ENCODE measurements at places on chromosomes 1 and 21.

DNA sequence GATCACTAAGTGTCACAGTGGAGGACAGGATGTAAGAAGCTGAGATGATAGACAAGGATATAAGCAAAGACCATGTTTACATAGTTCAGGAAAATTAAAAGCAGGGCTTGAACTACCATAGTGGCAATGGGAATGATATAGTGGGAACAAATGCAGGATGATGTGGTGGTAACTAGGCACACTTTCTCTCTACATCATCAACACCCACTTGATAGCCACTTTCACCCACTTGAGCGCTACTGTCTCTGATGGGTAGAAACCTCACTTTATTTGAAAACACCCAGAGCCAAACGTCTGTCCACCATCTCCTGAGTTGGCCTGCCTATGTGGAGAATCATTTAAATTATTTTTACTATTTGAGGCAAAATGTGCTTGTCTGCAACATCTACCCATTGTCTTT, 305.0 kb upstream of the ST6GALNAC5 start:
- no peak for DNase-seq

- DNase-seq = no peak
Observed at GRCh38 chr21:46035809-46036695, 54.5 kb downstream of the COL6A1 start.

DNA sequence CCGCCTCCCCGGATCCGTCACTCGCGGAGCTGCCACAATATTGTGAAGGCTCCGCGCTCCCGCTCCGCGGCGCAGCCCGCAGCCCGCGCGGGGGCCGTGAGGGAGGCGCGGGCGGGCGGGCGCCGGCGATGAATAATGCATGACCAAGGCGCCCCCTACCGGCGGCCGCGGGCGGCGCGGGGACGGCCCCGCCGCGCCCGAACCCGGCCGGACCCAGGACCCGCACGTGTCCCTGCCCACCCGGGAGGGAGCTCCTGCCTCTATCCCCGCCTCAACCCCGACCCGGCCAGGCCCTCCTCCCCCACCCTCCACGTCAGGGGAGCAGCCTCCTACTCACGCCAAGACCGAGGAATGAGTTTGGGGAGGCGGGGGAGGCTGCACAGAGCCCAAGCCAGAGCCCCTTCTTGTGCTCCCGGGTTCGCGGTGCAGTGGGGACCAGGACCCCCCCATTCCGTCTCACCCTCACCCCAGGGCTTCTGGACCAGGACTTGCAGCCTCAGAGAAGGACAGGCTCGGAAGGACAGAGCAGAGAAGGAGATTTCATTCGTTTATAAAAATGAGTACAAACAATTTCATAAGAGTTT, 70.8 kb upstream of the CASZ1 start:
- no peak for DNase-seq

DNA sequence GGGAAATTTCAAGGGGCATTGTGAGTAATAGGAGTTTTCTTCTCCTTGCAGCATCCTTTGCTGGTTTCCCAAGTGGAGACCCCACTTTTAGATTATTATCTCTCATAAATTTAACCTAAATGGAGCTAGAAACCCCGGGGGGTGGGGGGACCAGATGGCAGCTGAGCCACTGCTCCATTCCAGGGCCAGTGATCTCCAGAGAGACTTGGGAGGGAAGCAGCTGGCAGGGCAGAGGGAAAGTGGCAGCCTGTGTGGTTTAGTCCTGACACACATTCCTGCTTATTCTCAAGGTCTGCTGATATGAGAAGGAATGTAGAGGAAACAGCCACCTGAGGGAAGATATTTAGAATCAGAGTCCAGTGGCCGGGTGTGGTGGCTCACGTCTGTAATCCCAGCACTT, 16.3 kb downstream of the PCP4L1 start:
- DNase-seq = no peak

- DNase-seq = no peak
Observed at GRCh38 chr1:197394831-197395608, 127.0 kb downstream of the CRB1 start.

- no peak for DNase-seq
Observed at GRCh38 chr1:116540088-116540487, 30.7 kb downstream of the CD58 start.

- no peak for DNase-seq
Observed at GRCh38 chr1:57986432-57986831, 560.1 kb downstream of the OMA1 start.

DNA sequence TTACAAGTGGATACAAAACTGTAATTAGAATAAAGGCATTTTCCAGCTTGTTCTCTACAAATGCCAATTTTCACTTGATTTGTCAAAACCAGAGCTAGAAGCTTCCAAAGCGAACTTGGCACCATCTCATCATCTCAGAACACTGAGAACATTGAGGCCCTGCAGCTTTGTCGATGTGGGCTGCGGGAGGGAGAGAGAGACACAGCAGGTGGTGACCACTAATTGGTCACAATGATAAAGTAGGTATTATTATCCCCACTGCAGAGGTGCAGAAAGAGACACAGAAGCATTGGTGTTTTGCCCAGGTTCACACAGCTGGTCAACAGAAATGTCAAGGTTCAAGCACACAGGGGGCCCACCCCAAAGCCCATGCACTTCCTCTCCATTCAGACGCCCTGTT, 72.2 kb upstream of the KRTAP19-8 start:
- no peak for DNase-seq

- no peak for DNase-seq
Observed at GRCh38 chr1:147072482-147073432, 99.5 kb downstream of the PRKAB2 start.

DNA sequence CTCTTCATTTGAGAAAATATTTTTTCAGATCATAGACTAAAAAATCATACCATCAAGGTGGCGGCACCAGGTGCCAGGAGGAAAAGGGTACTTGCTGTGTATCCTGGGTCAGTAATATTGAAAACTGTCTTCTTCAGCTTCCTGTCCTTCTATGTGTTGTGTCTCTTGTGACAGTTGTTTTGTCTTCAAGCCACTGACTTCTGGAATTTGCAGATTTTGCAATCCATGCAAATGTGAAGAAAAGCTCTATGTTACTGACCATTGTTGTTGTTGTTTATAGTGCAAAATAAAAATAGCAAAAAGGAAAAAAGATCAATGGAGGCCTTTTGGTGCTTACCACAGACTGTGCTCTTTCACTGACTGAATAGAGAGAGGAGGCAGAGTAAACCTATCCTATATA, 83.2 kb upstream of the RHOU start:
- DNase-seq = no peak

DNA sequence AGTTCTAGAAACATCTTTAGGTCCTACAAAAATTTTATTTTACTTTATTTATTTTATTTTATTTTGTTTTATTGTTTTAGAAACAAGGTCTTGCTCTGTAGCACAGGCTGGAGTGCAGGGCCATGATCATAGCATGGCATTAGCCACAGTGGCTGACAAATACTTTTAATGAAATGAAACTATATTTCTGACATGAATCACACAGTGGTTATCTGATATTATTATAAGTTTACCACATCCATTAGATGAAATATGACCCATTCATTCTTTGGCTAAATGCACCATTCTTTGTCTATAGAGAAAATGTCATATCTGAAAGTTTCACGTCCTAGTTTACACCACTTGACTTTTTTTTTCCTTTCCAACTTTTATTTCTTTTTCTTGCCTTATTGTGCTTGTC, 613.4 kb upstream of the ADAMTS5 start:
- no peak for DNase-seq

DNA sequence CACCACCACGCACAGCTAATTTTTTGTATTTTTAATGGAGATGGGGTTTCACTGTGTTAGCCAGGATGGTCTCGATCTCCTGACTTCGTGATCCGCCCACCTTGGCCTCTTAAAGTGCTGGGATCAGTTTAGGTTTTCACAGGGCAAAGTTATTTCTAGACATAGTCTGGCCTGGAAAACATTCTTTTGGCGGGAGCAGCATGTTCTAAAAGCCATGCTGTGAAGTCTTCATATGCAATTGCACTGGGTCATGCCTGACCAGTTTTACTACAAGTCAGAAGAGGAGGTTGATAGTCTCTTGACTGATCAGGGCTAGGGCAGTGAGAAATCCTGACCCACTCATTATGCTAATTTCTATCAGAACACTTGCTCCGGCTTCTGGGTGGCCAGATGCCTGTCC, 131.6 kb upstream of the POU3F1 start:
- no peak for DNase-seq

GRCh38 chr1:39680751-39681150, 8.8 kb upstream of the NT5C1A start:
- DNase-seq = no peak

DNA sequence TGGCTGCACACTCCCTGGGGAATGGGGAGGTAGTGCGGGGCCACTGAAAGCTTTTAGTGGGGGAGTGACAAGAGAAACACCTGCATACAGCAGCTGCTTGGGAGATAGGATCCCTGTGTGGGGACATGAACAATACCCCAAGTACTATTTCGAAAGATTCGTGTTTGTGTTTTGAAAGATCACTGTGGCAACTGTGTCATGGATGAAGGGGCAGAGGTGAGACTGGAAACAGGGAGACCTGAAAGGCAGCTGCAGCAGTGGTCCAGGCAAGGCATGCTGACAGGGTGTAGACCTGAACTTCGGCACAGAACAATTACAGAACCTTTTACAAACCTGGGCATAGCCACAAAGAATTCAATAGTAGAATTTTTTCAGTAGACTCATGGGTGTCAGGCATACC, 32.9 kb downstream of the TENT5C start:
- DNase-seq = no peak

GRCh38 chr21:45295576-45296365, 8.1 kb upstream of the POFUT2 start:
- DNase-seq = no peak

DNA sequence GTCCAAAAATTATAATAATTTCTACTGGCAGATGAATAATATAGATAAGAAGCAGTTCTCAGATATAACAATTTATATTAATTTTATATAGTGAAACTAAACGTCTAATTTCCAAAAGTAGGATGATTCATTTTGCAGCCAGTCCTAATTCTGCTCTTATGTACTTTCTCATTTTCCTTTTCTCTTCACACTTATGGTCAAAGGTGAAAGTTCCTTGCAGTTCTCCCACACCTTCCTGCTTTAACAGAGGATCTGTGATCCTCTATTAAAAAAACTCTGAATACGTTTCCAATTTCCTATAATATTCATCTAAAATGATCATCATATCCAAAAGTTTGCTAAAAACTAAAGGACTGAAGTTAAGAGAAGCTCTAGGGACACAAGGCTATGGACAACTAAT, 78.5 kb downstream of the KIFAP3 start:
- no peak for DNase-seq

GRCh38 chr1:69913977-69914376, 291.4 kb downstream of the LRRC40 start:
- no peak for DNase-seq

DNA sequence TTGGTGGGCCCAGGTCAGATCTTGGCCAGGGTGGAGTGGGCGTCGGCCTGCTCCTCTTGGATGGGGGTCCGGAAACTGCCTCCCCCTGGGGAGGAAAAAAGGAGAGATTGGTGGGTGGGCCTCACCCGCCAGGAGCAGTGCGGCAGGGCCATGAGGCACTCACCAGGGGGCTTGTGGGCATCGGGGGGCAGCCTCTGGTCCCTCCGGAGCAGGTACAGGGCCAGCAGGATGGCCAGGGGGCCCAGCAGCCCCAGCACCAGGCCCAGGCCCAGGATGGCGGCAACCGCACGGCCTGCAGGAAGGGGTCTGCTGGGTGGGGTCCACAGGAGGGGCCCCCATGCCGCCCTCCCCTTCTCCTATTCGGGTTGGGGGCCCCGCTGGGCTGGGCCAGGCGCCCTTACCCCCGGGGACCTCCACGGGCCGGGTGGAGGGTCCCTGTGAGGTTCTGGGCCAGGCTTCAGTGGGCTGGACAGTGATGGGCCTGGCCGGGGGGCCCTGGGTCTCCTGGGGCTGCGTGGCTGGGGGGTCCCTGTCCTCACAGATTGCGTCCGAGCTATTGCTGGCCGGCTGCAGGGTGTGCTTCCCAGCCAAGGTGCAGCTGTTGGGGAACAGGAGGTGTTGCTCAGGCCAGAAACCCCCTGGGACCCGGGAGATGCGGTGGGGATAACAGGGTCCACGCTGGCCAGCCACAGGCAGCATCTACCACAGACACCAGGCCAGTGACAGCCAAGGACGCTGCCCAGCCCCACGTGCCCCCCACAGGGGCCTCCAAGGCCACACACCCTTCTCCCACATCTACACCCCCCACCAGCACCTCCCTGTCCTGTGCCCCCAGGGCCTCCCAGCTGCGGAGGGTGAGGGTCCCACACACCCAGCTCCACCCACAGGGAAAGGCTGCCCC, 2.2 kb downstream of the TNFRSF4 start:
- DNase-seq = no peak

DNA sequence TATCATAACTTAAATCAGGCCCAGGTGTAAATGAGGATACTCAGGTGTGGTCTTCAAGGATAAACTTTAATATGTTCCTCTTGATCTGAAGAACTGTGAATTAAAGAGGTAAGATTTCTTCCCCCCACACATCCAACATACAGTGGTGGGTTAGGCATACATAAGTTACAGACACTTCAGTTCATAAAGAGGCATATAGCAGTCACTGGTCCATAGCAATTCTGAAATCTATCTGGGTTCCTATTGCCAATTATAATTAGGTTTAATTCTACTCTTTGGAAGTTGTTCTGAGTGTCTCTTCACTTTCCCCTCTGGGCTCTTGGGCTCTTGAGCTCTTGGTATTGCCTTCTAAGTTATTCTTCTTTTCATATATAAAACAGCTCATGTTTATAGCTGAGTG, 32.5 kb upstream of the TSPAN2 start:
- no peak for DNase-seq

GRCh38 chr1:10540277-10541005, 65.7 kb downstream of the PEX14 start:
- DNase-seq = no peak

DNA sequence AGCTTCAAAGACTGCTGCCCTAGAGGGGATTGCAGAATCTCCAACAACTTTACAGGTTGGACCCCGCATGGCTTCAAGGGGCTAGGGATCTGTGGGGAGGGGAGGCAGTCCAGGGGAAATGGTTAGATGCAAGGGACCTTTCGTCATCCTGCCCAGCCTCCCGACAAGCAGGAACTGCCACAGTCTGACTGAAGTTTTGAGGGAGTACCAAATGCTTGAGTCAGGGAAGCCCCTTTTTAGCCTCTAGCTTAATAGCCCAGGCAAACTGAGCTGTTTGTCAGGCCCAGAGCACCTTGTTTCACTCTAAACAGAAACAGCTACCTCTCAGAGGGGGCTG, 1.1 kb downstream of the TOR3A start:
- DNase-seq = no peak

DNA sequence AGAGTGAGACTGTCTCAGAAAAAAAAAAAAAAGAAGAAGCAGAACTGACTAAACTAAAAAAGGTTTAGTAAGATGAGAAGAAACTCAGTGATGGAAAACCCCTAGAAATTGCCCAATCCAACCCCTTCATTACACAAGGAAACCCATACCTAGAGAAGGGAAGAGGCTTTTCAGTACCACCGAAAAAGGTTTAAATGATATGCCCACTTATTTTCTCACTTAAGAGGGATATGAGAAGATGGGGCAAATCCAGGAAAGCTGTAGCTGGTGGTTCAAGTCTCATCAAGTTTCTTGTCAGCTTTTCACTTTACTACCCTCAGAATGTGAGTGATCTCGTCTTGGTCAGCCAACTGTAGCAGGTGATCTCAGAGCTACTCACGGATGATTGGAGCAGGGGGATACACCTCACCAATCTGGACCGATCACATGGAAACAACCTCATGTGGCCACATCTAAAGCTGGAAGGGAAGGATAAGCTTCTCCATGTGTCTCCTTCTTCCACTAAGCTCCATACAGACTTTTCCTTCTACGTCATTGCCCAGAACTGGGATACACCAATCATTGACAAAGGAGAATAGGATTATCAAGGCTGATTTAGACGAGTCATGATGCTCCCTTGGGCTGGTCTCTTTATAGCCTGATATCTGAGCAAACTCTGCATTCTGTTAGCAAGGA, 126.7 kb upstream of the POU3F1 start:
- DNase-seq = peak; percentile 86
